Uterus (tissue), 4 donors: ENCODE measurements at places on chromosomes 2 and 18.

DNA sequence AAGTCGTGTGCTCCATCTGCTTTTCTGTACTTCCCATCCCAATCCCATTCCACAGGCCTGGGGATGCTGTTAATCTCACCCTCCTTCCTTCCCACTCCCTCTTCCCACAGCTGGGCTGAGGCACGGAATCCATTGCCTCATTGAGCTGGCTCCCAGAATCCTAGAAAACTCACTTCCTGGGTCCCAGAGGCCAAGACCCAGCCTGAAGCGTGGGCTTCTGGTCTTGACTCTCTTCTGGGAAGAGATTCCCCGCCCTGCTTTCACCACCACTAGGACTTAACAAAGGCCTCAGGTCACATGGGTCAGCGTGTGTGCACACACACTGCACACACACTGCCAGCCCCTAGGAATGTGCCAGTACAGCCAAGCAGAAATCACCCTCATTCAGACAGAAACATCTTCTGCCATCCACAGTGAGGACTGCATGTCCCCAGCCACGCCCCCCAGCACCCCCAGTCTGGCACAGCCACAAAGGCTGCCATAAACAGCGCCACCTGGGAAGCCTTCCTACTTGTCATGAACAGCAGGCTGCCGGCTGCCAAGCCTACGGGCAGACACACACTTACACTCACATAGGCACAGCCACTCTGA is 165.8 kb downstream of the TNS1 start:
- DNase-seq = peak; percentile 73

GRCh38 chr2:217429981-217430500 is 570.2 kb upstream of the TNP1 start:
- DNase-seq = no peak

GRCh38 chr2:84889332-84889731 is 8.4 kb upstream of the TRABD2A start:
- DNase-seq = no peak

DNA sequence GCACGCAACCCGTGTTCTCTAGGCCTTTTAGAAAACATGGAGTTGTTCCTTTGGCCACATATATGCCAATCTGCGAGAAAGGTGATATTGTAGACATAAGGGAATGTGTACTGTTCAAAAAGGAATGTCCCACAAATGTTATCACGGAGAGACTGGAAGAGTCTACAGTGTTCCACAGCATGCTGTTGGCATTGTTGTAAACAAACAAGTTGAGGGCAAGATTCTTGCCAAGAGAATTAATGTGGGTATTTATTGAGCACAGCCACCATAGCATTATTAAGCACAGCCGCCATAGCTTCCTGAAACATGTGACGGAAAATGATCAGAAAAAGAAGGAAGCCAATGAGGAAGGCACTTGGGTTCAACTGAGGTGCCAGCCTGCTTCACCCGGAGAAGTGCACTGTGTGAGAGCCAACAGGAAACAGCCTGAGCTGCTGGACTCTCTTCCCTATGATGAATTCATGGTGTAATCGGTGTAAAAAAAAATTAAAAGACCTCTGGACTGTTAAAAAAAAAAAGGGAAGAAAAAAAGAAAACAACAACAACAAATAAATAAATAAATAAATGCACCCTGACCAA is 29.0 kb upstream of the REL start:
- DNase-seq = no peak

DNA sequence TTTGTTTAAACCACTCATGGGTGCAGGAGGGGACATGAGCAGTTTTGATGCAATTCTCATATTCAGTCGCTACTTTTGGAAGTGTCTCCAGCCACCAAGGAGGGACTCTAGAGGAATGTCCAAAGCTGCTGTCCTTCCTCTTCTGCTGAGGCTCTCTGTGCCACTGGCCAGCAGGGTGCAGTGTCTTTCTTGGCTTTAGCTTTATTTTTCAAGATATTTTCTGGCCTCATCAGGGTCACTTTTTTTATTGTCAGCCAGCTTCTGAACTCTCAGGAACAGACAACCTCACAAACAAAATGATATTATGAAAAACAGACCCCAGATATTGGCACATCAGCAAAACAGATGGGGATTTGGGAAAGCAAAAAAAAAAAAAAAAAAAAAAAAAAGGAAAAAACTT is 289.3 kb upstream of the ZSWIM2 start:
- DNase-seq = peak; percentile 15

DNA sequence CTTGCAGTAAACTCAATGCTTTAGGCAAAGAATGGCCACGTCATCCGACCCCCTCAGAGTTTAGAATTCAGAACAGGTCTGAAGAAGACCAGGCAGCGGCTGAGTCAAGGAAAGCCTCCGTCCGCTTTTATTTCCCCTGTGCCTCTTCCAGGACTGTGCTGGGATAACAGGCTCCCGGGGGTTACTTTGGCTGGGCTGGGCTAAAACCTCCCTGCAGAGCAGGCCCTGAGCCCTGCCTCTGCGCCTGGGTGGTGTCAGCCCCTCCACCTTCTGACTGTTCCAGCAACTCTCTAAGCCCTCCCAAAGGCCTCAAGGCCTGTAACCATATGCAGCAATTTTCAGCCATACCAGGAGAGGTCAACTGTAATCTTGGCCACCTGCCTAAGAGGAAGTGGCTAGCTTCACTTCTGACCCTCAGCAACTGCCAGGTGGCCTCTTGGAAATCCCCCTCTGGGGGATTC is 166.5 kb downstream of the RPIA start:
- DNase-seq = no peak

DNA sequence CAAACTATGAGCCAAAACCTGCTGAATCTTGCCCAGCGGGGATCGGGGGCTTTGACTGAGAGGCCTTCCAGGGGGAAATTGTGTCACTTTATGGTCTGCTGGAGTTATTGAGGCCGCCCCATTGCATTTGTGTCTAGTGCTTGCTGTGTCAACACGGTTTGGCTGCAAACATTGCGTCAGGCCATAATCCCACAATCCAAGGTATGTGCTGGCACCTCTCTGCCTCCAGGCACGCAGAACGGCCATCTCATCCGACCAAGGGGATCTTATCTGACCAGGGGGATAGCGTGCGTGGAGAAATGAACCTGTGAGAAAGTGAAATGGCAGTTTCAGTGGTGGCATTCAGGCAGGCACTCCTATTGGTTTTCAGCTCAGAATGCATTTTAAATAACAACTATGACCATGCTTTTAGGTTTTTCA is 18.1 kb upstream of the LYPD6B start:
- DNase-seq = no peak

GRCh38 chr2:7356909-7357584 is 439.8 kb downstream of the RNF144A start:
- DNase-seq = no peak

GRCh38 chr2:127592761-127593227 is 53.2 kb upstream of the GPR17 start:
- no peak for DNase-seq

GRCh38 chr18:8362863-8363262 is 246.4 kb upstream of the RAB12 start:
- no peak for DNase-seq

- no peak for DNase-seq
Observed at GRCh38 chr2:203438528-203438927, 96.6 kb downstream of the RAPH1 start.

DNA sequence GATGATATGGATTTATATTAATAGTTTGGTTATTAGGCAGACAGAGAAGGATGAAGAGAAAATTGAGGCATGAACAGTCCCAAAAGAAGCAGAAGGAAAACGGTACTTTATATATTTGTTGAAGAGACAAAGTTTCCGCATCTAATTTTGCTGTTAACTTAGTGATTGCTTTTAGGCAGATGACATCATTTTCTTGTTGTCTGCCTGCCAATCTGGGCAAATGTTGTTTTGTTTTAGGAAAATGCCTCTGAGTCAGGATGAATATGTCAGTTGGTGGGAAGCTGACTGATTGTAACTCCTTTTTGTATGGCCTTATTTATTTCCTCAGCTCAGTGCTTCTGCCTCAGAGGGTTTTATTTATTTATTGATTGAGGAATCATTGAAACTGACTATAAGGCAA is 52.5 kb upstream of the CAVIN2 start:
- DNase-seq = peak; percentile 47

DNA sequence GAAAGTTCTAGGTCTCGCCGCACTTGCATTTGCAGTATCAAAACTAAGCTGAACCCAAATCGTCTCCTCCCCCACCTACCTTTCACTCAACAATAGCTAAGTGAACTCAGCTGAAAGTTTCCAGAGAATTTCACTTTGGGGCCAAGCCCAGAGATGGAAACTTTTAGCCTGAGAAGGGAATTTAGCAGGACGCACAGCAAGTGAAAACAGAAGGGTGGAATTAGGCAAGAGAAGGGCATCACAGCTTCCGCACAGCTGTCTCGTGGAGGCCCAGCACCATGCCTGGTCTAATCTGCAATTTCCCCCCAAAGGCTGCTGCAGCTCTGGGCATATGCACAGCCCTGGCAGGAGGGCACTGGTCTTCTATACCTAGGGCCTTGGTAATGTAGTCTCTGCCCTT is 262.0 kb downstream of the TNS1 start:
- no peak for DNase-seq

DNA sequence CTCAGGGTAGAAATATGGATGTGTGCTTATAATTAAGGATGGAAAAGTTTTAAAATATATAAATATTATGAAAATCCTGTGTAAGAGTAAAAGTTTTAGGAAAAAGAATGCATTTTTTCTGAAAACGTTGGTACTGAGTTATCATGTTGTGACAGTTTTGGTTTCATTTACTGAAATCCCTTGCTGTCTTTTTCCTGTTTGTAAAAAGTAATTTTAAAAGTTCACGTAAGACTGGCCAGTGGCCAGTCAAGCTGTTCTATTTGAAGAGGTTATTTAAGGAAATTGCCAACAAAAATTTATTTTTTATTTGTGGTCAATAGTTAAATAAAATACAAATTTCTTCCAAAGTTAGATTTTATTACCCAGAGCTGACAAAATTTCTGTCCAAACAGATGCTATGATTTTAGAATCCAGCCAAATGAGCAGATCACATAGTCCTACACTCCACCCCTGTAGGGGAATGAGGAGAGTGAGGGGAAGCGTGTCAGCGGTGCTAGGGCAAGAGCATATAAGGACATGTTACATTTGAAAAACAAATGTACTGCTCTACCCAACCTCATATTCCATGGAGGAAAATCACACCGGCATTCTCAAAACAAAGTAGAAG is 297.8 kb upstream of the TFPI start:
- no peak for DNase-seq

DNA sequence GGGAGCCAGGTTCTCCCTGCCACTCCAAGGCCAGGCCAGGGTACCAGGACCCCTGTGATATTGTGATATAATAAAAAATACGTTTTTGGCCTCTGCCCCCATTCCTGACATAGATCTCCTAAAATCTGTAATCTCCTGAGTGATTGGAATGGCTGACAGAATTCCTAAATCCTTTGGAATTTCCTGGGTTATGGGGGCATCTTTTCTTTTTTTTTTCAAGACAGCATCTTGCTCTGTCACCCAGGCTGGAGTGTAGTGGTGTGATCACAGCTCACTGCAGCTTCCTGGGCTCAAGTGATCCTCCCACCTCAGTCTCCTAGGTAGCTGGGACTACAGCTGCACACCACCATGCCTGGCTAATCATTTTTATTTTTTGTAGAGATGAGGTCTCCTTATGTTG is 26.2 kb upstream of the TUBB6 start:
- DNase-seq = no peak

GRCh38 chr2:70141212-70141901 is 49.5 kb downstream of the C2orf42 start:
- peak; percentile 60 for DNase-seq

DNA sequence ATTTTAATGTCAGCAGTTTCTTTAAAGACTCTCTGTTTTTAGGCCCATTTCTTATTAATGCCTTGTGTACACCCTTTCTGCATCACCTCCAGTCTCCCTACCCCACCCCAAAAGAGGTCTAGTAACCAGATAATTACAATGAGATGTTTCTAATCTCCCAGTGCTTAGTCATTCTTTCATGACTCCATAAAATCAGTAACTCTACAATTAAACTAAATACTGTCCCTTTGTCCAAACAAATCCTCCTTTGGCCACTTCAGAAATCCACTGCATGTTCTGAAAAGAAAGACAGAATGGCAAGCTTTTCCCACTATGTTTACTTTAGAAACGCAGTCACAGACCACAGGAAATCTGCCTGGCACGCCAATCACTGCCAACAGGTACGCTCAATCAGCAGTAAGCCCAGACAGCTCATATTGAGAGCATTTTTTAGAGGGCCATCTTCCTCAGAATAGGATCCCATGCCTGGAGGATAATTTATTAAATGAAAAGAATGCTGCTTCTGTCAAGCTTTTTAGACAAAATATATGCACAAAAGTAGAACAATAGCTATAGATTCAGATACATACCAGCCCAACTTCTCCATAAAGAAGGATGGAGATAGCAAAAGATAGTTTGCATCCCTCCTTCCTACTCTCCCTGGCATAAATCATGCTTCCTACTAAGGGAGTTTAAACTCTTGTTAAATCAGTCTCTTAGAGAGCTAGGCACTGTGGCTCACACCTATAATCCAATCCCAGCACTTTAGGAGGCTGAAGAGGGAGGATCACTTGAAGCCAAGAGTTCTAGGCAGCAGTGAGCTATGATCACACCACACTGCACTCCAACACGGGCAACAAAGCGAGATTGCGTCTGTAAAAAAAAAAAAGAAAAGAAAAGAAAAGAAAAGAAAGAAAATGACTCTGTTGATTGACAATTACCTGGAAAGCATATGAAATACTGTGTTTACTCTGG is 14.6 kb downstream of the CLASP1 start:
- DNase-seq = no peak
